ENCODE measurements at places on chromosomes 16 and 17.
A peak's percentile ranks its signal among the peaks of the same experiment; 100 is the strongest.

GRCh38 chr17:19513897-19514488 lies 19.7 kb upstream of the SLC47A1 start:
- DNase-seq: peak; percentile 14

DNA sequence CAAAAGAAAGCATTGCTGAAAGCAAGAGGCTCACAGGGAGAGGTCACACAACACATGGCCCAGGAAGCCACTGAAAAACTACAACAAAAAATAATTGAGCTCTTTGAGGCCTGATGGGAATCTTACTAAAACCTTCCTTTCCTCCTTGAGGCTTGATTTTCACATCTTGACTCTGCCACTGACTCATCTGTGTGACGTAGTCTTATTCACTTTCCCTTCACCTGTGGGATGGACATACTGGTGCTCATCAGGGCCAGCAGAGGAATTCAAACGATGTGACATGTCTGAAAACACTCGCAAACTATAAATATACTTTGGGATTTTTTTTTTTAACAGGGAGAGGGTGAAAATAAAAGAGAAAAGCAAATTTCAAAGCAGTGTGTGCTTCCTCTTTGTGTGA lies 78.3 kb upstream of the ASIC2 start:
- no peak for DNase-seq

DNA sequence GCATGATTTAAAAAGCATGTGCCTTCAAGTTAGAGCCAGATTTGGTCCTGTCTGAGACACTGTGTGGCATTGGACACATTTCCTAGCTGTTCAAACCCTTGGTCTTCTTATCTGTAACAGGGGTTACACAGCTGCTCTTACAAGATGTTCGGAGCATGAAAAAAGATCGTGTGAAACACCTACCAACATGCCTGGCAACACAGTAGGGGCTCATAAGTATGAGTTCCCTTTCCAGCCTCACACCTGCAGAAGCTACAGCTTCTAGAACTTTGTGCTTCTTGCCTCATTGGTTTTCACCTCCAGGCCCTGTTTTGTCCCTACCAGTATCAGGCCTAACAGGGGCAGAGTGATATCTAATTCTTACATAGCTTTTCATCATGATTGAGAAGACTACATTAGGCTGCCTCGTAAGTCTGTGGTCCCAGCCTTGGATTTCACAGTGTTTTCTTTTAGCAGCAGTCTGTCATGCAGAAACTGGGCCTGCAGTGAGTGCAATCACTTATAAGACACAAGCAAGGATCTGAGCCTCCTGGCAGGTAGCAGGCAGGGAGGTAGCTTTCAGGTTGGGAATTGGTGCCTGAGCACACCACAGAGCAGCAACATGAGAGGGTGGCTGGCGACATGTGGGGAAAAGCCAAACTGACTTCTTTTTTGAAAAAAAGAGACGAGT lies 78.8 kb downstream of the CCDC182 start:
- no peak for DNase-seq

DNA sequence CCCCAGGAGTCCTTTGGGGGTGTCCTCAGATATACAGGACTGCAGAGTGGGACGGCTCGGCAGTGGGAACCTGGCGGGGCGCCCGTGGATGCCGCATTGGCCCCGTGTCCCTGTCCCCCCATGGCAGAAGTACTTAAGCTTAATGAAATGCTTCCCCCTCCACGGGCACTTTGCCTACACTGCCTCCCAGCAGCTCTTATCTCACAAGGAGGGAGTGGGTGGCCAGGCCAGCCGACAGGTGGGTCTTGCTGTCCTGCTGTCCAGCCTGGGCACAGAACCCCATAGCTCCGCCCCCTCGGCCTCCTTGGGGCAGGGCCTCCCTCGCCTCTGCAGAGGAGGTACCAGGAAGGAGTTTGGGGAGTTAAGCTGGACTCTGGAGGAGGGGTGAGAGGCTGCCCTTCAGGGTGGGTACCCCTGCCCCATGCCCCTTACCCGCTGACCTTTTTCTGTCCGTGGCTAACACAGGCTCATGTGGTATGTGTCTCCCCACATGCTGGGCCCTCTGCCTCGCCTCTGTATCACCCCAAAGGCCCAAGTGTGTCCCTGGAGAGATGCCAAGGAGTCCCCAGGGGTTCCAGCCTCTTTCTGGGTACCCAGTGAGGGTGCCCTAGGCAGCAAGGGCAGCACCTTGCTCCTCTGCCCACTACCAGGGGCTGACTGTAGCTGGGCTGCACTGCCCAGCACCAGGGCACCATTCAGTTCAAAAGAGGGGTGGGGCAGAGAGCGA lies 8.7 kb downstream of the THRA start:
- DNase-seq: no peak

GRCh38 chr16:27969574-27969973 lies 93.9 kb downstream of the GSG1L start:
- no peak for DNase-seq

GRCh38 chr16:53768593-53768992 lies 64.6 kb downstream of the FTO start:
- DNase-seq: no peak

- DNase-seq: no peak
Measured at GRCh38 chr17:43974382-43975266, 20.9 kb upstream of the PYY start.

GRCh38 chr17:72123530-72124437 lies 3.0 kb downstream of the SOX9 start:
- DNase-seq: no peak

- DNase-seq: no peak
Measured at GRCh38 chr17:5237541-5238016, 2.9 kb upstream of the SCIMP start.

GRCh38 chr17:56431736-56432135 lies 161.8 kb upstream of the NOG start:
- no peak for DNase-seq

DNA sequence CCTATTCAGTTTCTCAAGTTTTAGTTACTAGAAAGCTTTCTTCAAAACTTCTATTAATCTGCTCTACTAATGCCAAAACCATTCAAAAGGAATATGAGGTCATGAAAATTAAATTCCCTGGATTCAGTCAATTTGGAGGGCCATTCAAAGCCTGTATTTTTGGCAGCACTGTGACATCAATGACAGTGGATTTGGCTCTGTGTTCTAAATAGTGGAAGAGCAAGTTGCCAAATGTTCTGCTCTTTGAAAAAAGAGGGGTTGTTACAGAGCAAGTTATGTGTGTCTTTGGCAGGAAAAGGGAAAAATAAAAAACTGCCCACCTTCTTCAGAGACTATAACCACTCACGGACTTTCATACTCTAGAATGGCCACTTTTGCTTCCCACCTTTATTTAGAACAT lies 3.2 kb upstream of the C16orf46 start:
- no peak for DNase-seq

DNA sequence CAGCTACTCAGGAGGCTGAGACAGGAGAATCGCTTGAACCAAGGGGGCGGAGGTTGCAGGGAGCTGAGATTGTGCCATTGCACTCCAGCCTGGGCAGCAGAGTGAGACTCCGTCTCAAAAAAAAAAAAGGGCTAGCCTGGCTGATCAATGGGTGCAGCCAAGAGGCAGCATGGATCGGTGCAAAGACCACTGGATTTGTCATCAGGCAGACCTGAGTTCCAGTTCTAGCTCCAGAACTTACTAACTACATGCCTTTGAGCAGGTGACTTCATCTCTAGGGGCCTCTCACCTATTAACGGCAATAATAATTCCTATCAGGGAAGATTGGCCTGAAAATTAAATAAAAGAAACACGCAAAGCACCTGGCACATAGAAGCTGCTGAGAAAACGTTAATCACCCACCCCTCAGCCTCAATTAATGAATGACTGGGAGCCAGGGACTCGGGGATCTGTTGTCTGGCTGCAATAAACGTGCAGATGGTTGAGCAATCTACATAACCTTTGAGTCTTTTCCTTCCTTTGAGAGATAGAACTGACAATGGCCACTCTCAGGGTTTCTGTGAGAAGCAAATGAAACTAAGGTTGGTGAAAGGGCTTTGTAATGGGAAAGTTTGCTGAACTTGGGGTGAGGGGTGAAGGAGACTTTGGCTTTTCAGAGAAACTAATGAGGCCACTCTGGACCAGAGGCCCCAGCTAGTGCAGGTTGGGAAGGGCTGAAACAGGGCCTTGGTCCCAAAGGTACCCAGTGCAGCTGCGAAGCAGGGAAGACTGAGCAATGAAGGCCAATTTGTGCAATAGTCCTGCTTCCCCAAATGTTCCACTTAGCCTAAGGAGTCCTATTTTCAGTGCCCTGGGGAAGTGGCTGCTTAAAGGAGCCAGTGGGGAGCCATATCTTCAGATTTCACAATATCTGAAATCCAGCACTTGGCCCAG lies 7.6 kb downstream of the SEZ6L2 start:
- DNase-seq: no peak

DNA sequence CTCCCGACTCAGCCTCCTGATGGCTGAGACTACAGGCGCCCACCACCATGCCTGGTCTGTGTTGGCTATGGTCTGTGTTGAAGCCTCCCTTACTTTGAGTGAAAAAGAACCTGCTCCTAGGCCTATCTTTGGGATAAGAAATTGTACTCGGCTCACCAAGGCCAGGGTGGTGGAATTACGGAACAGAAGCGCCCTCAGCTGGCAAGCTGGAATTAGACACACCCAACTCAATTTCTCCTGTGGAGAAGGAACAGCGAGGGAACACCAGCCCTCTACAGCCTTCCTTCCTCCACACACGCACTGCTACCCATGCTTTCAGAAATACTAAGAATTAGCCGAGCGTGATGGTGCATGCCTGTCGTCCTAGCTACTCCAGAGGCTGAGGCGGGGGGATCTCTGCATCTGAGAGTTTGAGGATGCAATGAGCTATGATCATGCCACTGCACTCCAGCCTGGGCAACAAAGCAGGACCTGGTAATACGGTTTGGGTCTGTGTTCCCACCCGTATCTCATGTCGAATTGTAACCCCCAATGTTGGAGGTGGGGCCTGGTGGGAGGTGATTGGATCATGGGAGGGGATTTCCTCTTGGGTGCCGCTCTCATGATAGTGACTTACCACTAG lies 40.1 kb upstream of the RBBP6 start:
- DNase-seq: no peak

GRCh38 chr17:40896916-40897455 lies 11.9 kb upstream of the KRT20 start:
- no peak for DNase-seq

DNA sequence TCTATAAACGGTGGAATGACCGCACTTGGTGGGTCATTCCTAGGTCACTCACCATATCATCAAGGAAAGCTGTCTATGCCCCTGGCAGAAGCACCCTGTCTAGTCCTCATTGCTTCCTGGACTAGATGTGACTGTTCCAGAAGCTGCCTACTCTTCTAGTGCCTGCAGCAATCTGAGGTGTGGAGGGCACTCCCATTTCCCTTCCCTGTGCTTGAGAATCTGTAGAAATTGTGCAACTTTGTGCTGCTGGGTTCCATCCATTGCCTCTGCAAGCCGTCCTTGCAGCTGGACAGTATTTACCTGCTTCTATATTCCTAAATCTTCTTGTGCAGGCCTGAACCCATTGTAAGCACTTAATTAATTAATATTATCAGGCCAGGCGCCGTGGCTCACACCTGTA lies 52.1 kb downstream of the CACNG3 start:
- DNase-seq: no peak

DNA sequence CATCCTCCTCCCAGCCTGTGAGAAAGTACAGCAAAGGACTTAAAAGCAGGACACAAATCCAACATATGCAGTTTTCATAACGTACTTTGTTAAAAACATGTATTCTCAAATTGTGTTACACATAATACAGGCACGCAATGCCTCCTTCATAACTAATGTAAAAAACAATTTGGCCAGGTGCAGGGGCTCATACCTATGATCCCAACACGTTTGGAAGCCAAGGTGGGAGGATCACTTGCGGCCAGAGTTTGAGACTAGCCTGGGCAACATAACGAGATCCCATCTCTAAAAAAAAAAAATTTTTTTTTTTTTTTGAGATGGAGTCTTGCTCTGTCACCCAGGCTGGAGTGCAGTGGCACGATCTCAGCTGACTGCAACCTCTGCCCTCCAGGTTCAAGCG lies 20.4 kb downstream of the TEX2 start:
- DNase-seq: no peak

GRCh38 chr17:36856903-36857381 lies 80.3 kb upstream of the LHX1 start:
- DNase-seq: no peak

DNA sequence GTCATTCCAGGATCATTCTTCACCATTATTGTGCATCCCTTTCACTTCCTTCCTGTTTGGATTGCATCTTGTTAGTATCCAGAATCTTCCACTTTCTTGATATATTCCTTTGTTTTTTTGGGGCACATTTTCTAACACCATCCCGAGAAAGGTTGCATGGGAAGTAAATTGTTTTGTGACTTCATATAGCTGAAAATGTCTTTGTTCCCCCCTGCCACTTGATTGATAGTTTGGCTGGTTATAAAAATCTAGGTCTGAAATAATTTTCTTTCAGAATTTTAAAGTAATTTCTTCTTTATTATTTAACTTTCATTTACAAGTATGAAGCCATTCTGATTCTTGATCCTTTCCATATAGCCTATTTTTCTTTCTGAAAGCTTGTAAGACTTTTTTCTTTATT lies 32.7 kb downstream of the GAN start:
- no peak for DNase-seq

GRCh38 chr16:7083096-7083495 lies 249.5 kb upstream of the RBFOX1 start:
- DNase-seq: no peak

- no peak for DNase-seq
Measured at GRCh38 chr16:75590920-75591843, 25.0 kb downstream of the GABARAPL2 start.

DNA sequence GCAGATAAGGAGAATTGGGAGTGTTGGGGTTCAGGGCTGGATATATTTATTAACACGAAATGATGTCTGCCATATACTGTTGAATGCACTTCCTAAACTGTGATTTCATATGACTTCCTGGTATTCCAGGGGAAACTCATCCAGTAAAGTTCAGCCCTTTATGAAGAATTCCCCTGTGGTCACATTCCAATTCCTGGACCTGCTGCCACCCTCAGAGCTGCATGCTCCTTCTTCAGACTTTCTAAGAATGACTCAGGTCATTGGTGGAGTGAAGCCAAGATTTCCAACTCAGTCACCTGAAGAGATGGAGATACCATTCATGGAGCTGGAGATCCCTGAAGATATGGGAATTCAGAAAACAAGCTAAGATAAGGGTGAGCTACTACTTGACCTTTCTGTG lies 114.2 kb upstream of the TMEM97 start:
- no peak for DNase-seq

- no peak for DNase-seq
Measured at GRCh38 chr16:66923247-66923731, 2.0 kb downstream of the RRAD start.

GRCh38 chr16:4870138-4870671 lies 22.9 kb downstream of the UBN1 start:
- no peak for DNase-seq

Measured in stimulated activated CD8-positive, alpha-beta memory T cell treated with anti-CD3 and anti-CD28 coated beads, Interleukin-4, amount 100 ng/mL, for 1 hour (primary cell).